GOT3 (cell line): ENCODE measurements at places on chromosomes 6 and 20.

DNA sequence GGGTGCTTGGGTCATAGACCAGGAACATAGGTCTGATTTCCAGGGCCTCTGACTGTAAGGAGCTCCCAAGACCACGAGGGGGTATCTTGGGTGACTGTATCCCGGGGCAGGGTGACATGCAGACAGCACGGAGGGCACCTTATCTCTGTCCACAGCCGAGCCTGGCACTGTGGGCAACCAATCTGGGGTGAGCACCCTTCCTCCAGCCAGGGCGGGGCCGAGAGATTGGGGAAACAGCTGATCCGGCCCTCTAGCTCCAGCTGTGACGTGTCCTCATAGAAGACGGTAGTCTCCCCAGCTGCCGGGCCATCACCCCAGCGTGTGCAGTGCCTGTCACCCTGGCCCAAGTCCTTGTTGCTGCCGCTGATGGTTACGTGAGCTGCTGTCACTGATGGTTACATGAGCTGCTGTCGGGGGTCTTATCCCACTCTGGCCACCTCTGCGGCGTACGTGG lies 139.6 kb upstream of the RNF24 start:
- DNase-seq: no peak

- DNase-seq: no peak
Measured at GRCh38 chr6:105890521-105891244, 195.5 kb upstream of the PRDM1 start.

DNA sequence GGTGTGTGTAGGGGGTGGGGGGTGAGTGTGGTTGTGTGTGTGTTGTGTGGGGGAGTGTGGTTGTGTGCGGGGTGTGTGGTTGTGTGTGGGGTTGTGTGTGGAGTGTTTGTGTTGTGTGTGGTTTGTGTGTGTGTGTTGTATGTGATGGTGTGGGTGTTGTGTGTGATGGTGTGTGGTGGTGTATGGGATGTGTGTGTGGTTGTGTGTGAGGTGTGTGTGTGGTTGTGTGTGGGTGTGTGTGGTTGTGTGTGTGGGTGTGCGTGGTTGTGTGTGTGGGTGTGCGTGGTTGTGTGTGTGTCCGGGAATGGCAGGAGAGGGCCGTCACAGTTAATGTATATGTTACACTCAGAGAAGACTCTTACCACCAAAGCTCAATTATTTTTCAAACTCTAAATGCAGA lies 79.8 kb downstream of the TBXT start:
- DNase-seq: no peak

DNA sequence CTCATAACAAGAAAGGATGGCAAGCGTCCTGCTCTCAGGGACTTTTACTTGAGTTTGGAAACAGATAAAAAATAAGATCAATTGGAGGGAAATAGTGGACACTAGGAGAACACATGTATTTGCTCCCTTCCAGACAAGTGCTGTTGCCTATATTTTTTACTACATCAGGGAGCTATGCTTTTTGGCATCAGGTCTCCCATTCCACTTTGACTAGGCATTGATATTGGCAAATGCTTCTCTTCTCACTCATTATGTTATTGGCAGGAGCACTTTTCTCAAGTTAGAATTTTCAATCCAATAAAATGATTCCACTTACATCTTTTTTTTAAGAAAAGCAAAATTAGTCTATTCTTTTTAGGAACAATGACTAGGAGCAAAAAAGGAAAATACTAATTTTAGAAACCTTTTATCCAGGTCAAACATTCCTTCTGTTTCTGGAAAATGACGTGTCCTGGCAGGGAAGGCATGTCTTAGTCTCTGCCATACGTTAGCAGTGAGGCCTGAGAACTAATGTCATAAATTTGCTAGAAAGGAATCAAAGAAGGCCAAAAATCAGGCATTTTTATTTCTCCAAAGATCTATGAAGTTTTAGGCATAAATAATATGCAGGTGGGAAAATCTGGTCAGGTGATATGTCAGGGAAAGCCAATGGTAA lies 21.4 kb downstream of the BCAS1 start:
- DNase-seq: no peak

DNA sequence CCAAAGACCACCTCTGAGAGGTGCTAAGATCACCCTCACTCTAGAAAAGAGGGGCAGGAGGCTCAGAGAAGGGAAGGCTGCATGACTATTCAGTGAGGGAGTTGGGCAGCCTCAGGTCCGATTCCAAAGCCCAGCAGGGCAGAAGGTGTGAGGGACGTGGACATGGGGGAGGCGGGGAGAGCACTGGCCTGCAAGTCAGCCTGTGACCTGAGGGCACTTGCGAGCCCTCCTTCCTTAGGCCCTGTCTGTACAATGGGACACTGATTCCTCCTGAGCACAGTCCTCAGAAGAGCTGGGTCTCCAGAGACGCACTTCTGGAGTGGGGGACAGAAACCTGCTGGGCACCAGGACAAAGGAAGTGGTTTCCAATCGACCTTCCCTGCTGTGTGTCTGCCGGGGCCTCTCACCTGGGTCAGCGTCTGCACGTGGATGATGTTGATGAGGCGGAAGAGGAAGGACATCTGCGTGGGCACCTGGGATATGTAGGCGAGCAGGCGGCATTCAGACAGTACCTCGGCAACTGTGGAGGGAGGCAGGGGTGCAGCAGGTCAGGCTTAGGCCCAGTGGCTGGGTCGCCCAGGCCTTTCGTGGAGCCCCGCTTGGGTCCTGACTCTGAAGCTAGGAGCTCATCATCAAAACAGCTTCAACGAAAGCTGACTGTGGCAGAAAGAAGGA lies 48.5 kb downstream of the MYH7B start:
- DNase-seq: no peak

DNA sequence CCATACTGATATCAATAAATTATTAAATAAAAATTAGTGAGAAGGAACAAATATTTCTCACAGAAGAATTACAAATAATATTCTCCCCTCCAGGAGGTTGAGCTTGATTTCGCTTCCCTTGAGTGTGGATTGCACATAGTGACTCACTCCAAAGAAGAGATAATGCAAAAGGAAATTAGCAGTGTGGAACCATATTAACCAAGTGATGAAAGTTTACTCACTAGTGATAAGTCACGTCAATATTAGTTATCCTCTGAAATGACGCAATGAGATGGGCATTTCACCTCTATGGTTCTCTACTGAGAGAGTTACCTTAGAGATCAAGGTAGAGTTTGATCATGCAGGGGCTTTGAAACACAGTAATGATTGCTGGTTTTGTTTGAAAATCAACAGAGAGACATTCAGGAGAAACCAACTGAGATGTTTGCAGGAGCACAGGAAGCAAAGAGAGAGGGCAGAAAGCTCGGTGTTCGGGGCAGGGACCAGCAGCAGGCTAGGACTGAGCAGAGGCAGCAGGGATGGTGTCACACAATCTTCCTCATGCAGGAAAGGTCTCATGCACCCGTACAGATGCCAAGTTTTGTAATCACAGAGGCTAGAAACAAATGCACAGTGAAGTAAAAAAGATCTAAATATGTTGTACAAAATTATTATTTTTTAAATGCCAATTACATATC lies 634.5 kb downstream of the QKI start:
- DNase-seq: no peak

DNA sequence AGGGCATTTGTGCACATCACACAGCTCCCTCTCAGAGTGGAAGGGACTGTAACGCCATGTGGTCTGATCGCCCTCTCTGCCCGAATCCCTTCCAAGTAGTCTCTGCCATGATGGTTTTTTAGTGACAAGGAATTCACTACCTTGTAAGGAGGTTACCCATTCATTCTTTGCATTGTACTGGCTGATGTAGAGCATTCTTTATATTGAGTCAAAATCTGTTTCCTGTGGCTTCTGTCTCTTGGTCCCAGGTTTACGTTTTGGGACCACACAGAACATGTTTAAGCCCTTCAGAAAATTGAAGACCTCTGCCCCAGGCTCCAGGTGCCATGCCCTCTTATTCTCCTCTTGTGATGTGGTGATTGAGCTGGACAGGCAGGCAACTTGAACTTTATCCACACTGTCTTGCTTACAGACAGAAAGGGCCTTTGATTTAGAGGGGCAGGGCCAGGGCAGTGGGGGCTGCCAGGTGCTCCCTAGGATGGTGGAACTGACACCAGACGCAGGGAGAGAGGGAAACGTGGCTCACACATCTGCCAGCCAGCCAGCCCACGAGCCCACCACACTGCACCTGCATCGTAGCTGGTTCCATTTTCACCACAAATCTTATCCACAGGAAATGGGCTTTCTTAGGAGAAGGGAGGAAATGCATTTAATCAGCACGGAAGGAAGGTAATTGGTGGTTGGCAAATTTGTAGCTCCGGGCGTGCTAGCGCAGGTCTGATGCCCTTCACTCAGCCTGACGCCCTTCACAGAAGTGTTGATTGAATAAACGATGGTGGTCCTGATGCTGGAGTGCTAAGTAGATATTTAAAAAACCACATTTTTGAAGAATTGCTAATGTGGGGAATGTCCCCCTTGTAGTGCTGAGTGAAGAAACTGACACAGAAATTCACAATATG lies 78.2 kb downstream of the TCP11 start:
- no peak for DNase-seq

DNA sequence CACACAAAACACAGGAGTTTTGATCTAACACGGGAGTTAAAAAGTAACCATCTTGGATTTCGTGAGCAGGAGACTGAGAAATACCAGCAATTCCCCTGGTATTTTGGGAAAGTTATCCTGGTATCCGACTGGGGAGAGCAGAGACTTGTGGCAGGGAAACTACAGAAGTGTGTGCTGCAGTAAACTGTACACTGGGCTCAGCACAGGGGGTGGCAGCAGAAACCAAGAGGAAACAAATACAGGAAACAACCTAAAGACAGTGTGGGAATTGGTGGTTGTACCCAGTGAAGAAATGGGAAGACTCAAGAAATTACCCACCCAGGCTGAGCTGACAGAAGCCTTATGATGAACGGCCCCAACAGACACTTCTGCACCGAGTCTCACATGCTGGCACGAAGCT lies 109.8 kb downstream of the CHD6 start:
- no peak for DNase-seq

DNA sequence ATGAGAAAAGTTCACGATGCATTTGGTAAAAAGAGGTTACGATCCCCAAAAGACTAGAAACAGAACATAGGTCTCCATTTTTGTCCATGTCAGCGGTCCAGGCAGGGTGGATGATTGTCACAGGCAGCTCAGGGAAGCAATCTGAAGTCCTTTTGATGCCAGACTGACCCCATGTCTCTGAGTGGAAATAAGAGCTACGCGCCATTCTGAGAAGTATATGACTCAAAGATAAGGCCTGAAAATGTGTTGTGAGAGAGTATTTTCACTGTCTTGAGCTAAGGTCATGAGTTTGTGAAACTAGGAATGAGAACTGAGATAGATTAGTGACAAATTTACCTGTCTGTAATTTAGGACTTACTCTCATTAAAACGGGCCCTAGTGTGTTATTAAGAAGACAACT lies 69.5 kb downstream of the LYRM4 start:
- DNase-seq: no peak

DNA sequence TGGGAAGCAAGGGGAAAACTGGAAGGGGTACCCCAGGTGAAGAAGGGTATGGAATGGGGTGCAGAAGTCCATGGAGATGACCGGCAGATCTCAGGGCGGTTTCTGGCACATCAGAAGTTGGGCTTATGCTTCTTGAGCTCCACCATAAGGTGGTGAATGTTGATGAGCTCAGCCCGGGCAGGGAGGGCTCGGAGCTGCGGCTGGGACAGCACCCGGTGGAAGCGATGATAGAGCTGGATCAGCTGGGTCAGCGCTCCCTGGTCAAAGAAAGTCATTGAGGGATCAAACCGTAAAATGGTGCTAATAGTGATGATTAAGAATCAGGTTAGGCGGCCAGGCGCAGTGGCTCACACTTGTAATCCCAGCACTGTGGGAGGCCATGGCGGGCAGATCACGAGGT lies 20.9 kb downstream of the VPS52 start:
- no peak for DNase-seq

GRCh38 chr6:159606786-159607185 lies 86.3 kb downstream of the SOD2 start:
- no peak for DNase-seq

- no peak for DNase-seq
Measured at GRCh38 chr20:1896484-1897258, 1.5 kb downstream of the SIRPA start.

GRCh38 chr6:53128842-53129241 lies 19.8 kb downstream of the GCM1 start:
- no peak for DNase-seq

- no peak for DNase-seq
Measured at GRCh38 chr20:46371656-46372055, 34.8 kb downstream of the ELMO2 start.

- no peak for DNase-seq
Measured at GRCh38 chr6:65943051-65943450, 236.0 kb upstream of the EYS start.

GRCh38 chr20:45518282-45518681 lies 2.9 kb upstream of the SPINT3 start:
- no peak for DNase-seq

GRCh38 chr6:33790379-33790778 lies 1.4 kb upstream of the LEMD2 start:
- DNase-seq: no peak

DNA sequence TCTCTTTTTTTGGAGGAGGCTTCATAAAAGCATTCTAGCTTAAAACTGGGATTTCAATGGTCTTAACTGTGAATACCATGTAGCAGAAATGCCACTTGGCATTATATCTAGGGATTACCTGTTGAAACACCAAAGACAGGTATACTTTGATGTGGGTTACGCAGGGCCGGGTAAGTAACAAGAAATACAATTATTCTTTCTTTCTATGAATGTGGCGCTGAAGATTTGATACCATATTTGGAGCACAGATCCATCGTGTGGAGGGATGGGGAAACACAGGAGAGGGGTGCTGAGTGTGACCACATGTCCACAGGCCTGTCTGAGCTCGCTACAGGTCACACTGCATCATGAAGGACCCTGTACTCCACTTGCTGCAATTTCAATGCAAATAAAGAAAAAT lies 257.8 kb downstream of the GMPR start:
- no peak for DNase-seq

- no peak for DNase-seq
Measured at GRCh38 chr6:29529956-29530355, 29.6 kb downstream of the UBD start.

GRCh38 chr20:57693670-57694329 lies 16.0 kb downstream of the PMEPA1 start:
- no peak for DNase-seq

DNA sequence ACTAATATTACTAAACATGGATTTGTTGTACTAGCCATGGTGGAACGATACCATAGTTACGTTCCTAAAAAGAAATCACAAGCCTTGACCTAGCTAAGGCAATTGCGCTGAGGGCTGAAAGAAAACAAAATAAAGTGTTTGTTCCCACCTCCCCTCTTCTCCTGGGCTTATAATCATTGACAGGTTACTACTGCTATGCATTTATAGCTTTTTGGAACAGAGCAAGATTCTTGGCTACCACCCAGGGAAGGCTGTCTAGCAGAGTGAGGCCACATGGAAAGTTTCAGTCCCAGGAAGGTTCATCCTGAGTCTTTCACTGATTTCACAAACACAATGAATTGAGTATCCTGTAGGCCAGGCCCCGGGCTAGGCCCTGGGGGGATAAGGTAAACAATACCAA lies 84.6 kb downstream of the TMEM170B start:
- no peak for DNase-seq

DNA sequence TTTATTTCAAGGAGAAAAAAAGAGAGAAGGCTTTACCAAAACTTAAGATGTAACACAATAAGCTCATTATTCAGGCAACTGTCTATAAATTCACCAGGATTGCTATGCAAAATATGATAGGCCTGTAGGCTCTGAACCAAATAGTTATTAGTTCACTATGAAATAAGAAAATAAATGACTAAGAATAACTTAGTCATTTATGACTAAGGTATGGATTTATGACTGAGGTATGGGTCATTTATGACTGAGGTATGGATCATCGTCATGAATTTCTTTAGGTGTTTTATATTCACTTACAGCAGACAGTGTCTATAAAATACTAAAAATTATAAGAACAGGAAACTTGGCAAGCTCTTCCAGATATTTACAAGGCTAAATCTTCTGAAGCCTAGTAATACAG lies 52.1 kb upstream of the SNX9 start:
- no peak for DNase-seq
